Activated CD4-positive, alpha-beta T cell treated with anti-CD3 and anti-CD28 coated beads for 24 hours (primary cell): ENCODE measurements at places on chromosomes 11 and 22.

DNA sequence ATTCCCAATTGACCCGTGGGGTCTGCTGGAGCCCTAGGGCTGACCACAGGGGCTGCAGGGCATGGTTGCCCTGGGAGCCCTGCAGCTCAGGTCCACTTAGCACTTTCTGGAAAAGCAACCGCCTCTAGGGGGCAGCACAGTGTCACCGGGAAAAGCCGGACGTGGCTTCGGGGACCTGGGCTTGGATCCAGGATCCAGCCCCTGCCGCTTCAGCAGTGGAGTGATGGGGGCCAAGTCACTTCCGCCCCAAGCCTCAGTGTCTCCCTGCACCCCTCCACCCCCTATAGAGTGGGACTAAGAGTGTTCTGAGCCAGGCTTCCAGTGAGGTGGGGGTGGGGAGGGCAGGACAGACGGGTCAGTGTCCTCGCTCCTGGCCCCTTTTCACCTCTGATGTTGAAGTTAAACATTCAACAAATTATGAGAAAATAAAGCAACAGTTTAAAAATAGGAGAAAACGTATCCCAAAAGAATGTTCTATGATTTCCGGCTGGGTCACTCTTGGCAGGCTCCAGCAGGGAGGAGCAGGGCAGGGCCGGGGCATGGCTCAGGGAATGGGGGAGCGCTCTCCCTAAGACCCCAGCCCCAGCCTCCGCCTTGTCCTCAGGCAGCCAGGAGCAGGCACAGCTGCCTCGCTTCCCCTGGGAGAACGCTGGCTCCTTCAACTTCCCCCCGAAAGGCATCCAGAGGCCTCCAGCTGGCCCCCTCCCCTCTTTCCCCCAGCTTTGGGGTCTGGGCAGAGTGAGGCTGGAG, 96.5 kb upstream of the FGF3 start:
- DNase-seq: peak; percentile 56

GRCh38 chr11:81222491-81222890, 1511.2 kb downstream of the FAM181B start:
- no peak for DNase-seq

DNA sequence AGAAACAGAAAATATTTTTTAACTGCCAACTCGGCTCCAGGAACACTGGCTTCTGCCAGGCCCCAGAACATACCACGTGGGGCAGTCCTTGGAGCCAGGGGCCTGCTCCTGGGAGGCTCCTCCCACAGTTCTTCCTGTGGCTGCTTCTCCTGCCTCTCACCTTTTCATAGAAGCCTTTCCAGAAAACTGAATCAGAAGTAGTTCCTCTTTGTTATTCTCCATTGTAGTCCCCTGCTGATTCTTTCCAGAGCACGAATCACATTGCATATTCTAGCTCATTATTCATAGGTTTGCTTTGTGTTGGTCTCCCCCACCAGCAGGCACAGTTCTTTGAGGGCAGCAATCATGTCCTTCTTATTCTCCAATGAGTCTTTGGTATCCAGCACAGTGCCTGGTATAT, 106.0 kb downstream of the EFCAB6 start:
- DNase-seq: no peak

- DNase-seq: no peak
Observed at GRCh38 chr11:68142441-68143309, 21.5 kb upstream of the CHKA start.

DNA sequence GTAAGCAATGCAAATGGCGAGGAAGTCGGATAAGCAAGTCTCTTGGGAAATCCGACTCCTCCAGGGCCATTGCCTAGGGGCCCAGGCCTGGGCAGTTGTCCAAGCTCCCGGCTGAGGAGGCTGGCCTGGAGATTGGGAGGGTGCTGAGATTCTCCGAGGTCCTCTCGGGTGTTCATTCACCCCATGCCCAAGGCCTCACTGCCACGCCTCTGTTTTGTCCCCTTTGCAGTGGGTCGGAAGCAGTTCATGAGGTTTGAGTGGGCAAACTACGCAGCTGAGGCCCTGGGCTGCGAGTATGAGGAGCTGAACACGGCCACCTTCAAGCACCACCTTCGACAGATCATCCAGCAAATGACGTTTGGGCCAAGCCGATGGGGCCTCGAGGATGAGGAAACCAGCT, 81.3 kb downstream of the MYO18B start:
- DNase-seq: no peak

DNA sequence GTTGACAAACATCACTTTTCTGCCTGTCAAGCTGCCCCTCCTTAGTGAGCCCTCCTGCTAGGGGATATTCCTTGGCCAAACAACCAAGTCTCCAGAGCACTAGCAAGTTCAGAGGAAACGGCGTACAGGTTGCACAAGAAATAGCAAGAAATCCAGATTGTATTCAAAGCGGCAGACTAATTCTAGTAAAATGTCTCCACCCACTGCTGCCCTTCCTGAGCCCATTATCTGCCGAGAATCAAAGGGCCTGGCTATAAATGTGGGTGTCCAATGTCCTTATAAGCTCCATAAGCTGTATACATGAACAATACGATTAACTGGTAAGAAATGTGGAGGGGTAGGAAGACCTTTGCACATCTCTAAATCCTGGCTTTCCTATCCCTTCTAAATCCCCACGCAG, 44.0 kb upstream of the AKIP1 start:
- no peak for DNase-seq

GRCh38 chr22:24402460-24403192, 24.8 kb upstream of the ADORA2A start:
- no peak for DNase-seq

DNA sequence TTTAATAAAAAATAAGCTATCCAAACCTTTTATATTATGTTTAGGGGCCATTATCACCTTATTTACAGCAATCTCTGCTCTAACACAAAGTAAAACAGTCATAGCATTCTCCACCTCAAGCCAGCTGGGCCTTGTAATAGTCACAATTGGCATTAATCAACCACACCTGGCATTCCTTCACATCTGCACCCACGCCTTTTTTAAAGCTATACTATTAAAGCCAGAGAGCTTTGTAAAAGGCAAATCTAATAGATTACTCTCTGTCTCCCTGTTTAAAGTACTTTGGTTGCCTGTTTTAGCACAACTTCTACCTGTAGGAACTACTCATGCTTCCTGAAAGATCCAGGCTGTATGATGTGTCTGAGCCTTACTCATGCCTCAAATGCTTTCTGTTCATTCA, 113.1 kb downstream of the CSNK2A3 start:
- DNase-seq: no peak

- no peak for DNase-seq
Observed at GRCh38 chr11:113778111-113778910, 1.3 kb upstream of the CLDN25 start.

GRCh38 chr11:62882788-62883501, 2.2 kb downstream of the SLC3A2 start:
- DNase-seq: no peak

DNA sequence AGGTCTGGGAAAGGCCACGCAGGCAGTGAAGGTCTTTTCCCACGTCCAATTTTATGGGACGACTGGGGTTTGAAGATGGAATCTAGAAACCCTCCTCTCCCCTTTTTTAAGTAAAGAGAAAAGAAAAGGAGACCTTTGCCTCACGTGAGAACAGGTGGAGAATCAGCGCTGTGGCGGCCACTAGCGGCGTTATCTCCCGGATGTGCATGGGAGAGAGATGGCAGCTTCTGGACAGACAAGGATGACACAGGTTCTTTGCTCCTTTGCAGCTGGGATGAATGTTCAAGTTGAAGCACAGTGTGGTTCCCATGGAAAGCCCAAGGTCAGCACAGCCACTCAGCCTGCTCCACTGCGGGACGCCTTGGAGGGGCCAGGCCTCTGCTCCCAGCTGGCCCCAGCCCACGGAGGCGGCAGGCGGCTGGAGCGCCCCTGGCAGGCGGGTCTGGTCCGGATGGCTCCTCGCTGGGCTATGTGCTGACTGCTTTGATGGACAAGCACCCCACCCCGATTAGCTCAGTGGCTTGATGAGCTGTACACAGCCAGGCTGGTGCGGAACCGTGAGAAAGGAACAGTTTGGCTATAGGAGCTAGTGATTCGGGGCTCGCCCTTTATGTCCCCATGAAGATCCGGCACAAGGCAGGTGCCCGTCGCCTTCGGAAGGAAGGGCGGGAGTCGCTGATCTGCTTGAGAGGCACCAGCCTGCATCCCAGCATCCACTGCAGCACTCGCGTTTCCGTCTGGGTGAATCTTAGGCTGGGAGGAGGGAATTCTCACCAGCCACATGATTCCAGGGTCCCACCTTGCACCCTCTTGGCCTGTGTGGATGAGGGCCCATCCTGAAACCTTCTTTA, 14.5 kb upstream of the BID start:
- DNase-seq: no peak

- DNase-seq: no peak
Observed at GRCh38 chr11:134332782-134333181, 994 bp downstream of the GLB1L2 start.

- DNase-seq: no peak
Observed at GRCh38 chr11:13674799-13675509, 6.5 kb downstream of the FAR1 start.

- DNase-seq: no peak
Observed at GRCh38 chr11:5488798-5489399, 414 bp downstream of the OR52D1 start.

- no peak for DNase-seq
Observed at GRCh38 chr11:95066716-95067038, at the start of gene SRSF8. Gene SRSF8, plus strand, starts transcription at chr11:95066919. Its CDS starts 308 bp downstream, at chr11:95067227.

DNA sequence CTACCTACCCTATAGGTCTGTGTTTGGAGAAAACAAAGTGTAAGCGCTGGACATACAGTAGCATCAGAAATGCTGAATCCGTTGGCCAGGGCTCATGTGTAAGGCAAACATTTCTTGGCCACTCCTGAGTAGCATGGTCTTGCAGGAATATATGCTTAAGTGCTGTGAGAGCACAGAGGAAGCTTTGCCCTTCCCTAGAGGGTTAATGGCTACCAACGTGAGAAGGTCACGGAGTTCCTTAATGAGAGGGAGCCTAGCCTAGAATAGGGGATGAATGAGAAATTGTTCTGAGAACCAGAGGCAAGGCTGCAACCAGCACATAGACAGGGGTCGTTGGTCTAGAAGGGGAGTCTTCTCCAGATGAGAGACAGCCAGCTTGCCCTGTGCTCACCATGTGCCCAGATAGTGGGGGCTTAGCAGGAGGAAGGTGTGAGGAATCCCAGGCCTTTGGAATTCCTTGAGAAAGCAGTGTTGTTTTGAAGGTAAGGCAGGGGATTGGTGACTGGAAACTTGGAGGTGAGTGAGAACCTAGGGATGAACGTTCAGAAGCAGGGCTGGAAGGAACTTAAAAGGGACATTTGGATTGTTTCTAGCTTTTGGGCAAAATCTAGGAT, 29.5 kb downstream of the RCOR2 start:
- DNase-seq: no peak

DNA sequence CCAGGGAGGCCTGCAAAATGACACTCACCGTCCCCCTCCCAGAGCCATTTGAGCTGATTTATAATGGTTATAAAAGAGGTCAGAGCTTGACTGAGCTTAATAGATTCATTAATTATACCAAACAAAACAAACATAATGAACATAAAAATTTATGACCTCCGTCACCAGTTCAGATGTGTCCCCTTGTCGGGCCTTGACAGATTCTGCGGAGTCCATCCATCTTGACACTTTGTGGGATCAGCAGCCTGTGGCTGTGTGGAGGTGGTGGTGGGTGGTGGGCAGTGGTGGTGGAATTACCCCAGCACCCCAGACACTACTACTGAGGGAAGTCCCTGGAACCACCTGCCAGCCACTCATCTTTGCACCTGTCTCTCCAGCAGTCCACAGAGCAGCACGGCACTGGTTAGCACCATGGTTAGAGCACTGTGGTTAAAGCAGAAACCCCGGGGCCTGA, 83.5 kb downstream of the DSCAML1 start:
- no peak for DNase-seq

GRCh38 chr11:113587308-113587739, 112.1 kb upstream of the DRD2 start:
- DNase-seq: no peak

DNA sequence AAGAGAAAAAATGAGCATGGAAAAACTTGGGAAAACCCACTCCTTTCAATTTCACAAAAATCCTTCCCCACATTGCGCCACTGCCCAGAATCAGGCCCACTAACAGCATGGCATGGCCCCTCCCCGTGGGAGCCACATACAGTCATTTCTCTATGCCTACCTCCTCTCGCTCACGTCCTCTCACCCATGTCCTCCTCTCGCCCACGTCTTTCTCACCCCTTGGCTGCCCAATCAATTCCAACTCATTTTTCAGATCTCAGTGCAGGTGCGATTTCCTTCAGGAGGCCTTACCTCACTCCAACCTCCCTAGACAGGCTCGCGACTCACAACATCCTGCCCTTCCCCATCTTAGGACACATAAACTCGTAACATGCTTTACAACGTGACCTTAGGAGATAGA, 229.2 kb downstream of the CADM1 start:
- DNase-seq: no peak

GRCh38 chr11:1470681-1471611, 15.6 kb downstream of the MOB2 start:
- DNase-seq: no peak

GRCh38 chr11:33557201-33557600, 143.4 kb downstream of the C11orf91 start:
- no peak for DNase-seq

DNA sequence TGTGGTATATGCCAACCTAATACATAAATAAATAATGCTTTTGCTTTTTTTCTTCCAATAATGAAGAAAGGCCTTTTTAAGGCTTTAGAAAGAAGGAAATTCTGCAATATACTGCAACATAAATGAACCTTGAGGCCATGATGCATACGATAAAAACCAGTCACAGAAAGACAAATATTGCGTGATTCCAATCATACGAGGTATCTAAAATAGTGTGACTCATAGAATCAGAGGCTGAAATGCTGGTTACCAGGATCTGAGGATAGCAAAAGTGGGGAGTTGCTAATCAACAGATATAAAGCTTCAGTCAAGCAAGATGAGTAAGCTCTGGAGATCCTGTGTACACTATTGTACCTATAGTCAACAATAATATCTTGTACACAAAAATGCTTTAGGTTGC, 24.2 kb downstream of the MS4A6A start:
- DNase-seq: no peak

DNA sequence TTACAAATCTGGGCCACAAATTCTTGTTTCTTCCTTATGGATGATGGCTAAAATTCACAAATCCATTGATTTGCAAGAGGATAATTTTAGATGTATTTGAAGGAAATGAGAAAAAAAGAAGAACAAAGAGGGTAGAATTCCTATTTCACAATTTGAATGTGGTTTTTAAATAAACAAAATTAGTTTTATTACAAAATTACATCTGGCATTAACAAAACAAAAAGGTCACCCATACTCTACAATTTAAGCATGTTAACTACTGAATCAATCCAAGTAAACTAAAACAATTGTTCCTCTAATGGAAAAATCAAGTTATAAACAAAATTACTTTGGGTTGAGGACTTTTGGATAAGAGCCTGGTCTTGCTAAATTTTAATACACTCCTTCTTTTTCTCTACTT, 242.0 kb downstream of the METTL15 start:
- DNase-seq: no peak

GRCh38 chr11:4455419-4455818, 6.3 kb downstream of the OR52K2 start:
- no peak for DNase-seq

- no peak for DNase-seq
Observed at GRCh38 chr11:2400762-2401435, 349 bp downstream of the TSSC4 start.
